Stimulated activated CD4-positive, alpha-beta T cell treated with anti-CD3 and anti-CD28 coated beads, Interleukin-1b, Interleukin-23, amount 100 ng/mL, for 1 hour (primary cell): ENCODE measurements at places on chromosomes 3 and 15.

DNA sequence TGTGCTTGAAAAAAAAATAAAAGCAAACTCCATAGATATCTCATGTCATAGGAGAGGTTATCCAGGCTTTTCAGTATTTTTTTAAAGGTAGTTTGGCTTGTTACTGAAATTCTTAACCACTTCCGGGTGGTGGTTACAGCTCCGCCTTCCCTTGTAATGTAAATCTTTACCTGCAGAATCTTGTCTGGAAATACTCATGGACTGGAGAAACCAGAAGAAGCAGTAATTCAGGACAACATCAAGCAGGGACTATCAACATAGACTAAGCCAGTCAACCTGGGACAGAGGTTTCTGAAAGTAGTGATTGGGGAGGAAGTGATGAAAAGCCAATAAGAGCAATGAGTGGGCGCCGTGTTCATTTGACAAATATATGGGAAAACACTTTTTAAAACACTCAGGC, 78.9 kb upstream of the SKOR1 start:
- DNase-seq, result no peak

- DNase-seq, result no peak
Measured at GRCh38 chr3:194194051-194194756, 58.3 kb downstream of the HES1 start.

- no peak for DNase-seq
Measured at GRCh38 chr3:127489357-127489756, 101.2 kb downstream of the TPRA1 start.

DNA sequence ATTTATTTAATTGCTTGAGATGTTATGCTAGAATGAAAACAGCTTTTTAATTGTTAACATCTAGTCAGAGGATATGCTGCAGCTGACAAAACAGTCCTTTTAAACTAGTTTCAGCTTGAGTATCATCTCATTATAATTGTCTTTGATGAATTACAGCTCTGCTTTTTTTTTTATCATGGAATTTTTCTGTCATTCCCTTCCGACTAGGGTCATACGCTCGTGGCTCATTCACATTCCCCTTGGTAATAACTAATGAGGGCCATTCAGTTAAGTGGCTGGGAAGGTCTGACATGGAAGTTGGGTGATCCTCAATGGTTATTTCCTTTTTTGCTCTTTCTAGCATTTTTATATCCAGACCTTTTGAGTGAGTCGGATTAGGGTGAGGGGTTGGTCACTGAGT, 77.0 kb downstream of the PGPEP1L start:
- DNase-seq, result no peak

- no peak for DNase-seq
Measured at GRCh38 chr3:53137835-53138446, 7.7 kb upstream of the RFT1 start.

- no peak for DNase-seq
Measured at GRCh38 chr3:53078656-53079055, 32.8 kb upstream of the SFMBT1 start.

DNA sequence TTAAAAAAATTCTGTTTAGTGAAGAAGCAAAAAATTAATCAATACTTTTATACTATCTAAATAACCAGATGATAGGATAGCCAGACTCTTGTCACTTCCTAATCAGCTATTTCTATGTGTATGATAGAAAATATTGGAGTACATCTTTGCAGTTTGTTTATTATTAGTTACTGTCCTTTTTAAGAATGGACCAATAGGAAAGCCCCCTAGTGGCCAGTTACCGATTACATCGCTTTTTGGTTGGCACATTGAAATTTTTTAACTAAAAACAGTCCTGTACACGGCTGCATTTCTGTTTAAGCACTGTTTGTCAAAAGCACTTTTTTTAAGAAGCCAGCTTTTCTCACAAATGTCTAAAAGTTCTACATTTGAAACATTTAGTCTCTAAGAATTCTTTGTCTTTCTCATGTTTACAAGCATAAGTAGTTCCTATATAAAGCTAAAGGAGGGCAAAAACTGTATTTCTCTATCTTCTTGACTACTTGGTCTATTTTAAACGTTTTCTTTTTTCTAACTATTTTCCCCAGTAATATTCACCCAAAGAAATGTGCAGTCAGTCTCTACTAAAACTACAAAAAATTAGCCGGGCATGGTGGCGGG, 253.2 kb upstream of the LRTM1 start:
- no peak for DNase-seq

GRCh38 chr3:151159806-151160205, 43.2 kb downstream of the GPR171 start:
- no peak for DNase-seq

GRCh38 chr3:189898559-189899153, 222.0 kb downstream of the P3H2 start:
- no peak for DNase-seq

DNA sequence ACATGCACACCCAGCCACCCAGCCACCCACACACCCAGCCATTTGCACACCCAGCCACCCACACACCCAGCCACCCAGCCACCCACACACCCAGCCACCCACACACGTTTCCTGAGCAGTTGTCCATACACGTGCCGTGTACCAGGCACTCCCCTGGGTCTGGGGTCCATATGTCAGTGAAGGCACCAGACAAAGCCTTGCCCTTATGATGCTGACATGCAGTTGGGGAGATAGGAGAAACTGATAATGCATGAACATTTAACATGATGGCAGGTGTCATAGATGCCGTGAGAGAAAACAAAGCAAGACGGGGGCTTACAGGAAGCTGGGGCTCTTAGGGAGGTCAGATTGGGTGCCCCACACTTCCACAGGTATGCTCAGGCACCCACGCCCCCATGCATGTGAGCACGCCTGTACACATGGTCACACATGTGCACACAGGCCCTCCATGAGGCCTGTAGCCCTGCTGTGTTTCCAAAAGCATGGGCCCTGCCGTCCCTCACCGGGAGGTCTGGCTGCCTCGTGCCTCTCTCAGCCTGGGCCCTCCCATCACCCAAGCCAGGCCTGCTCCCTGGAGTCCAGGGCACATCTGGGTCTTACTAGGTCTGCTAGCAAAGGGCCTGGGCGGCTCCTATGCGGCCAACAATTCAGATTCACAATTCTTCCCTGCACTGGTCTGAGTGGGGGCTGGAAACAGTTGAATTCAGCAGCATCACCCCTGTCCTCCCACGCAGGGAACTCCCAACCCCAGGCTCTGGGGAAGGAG, 3.6 kb upstream of the DNAJB8 start:
- DNase-seq, result no peak

DNA sequence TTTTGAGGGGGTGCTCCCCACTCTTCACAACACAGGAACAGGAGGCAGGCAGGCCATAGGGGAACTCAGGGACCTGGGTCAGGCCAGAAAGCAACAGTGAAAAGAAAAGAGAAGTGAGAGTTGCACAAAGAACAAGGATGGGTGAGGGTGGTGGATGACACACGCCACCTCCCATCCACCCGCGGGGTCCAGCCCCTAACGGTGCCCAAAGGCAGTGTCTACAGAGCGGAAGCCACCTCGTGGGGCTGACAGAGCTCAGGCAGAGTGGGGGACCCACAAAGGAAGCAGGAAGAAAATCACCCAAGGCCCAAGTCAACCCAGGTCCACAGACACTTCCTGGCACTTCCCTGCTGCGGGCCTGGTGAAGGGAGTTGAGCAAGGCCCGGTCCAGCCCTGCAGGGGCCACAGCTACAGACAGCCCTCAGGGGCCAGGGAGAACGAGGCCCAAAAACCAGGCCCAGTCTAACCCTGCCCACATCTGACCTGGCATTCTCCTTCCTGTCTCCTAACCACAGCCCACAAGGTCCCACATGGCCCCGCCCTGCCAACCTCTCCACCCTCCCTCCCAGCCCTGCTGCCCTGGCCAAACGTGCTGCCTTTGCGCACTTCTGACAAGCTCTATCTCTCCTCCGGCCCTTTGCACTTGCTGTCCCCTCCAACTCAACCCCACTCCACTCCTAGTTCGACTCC, 5.9 kb downstream of the NUP210 start:
- DNase-seq, result no peak

DNA sequence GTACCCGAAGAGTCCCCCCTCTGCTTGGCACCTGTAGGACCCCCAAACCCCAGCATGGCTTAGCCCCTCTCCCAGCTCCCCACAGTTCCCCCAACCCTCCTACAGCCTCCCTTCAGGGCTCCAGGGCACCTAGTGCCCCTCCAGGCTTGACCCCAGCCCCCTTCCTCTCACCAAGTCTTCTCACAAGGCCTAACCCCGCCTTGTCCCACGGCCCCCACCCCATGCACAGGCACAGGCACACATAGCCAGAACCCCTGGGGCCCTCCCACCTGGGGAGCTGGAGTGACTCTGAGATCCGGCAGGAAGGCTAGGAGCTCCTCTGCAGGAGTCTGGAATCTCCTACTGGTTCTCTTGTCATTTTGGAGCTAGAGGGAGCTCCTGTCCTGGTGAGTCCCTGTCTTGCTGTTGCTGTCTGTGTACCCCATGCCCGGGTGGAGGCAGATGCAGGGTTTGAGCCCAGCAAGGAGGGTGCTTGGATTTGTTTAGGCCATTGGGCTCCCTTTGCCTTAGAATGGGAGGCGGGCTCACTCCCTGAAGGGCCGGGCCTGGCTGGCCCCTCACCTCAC, 39.6 kb downstream of the KLF13 start:
- DNase-seq, result no peak
